Adipocyte (in vitro differentiated cells): ENCODE measurements at places on chromosomes 4 and X.
A peak's percentile ranks its signal among the peaks of the same experiment; 100 is the strongest.

GRCh38 chr4:98745366-98745765, 87.0 kb upstream of the TSPAN5 start:
- DNase-seq: peak; percentile 42

DNA sequence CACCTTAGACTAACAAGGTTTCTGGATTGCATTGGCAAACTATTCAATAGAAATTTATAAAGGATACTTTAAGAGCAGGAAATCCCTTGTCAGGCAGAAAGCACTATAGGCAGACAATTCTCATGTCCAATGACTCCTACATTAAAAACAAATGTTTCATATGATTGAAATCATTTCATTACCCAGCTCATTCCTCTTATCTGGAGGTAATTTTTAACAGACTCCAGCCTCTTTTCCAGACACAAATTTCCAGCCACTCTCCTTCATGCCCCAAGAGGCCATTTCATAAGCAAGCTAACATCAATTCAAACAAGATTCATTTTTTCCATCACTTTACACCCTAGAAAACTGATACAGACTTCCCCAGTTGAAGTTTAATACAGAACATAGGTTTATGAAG, 495.1 kb upstream of the FRG1 start:
- DNase-seq: no peak

DNA sequence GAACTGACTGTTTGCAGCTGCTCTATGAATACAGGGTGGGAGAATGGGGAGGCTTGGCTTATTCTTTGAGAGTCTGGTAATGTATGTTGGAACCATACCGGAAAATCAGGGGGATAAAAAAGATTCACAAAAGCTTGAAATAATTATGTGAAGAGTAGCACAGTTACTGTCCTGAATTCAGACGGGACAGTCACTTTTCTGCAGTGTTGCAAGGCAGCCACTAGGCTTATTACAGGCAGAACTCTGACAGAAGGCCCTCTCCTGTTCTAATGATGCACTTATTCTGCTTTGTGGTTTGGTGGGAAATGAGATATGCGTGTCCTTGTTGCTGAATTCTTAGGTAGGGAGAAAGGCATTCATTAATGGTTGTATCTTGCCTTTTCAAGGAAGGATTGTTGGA, 37.2 kb downstream of the GUCY1B1 start:
- DNase-seq: no peak

GRCh38 chrX:135185795-135186443, 14.7 kb upstream of the CT55 start:
- DNase-seq: peak; percentile 62

- no peak for DNase-seq
These were observed 1205.5 kb downstream of the ARAP2 start for GRCh38 chr4:35038845-35039244.

DNA sequence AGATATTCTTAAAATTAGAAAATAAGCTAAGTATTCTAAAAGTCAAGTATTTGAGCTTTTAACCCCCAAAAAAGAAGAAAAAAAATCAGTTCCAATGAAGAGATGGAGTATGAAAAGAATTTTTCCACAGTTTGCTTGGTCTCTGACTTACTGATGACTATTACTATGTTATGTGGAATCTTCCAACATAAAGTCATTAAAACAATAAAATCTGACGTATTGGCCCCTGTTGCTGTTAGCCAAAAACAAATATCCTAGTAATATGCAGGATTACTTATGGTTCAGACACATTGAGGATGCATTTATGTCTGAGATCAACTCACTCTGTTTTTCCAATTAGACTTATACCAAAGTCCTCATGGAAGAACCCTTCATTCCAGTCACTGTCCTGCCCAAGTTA, 517.2 kb upstream of the ADGRL3 start:
- DNase-seq: peak; percentile 55

DNA sequence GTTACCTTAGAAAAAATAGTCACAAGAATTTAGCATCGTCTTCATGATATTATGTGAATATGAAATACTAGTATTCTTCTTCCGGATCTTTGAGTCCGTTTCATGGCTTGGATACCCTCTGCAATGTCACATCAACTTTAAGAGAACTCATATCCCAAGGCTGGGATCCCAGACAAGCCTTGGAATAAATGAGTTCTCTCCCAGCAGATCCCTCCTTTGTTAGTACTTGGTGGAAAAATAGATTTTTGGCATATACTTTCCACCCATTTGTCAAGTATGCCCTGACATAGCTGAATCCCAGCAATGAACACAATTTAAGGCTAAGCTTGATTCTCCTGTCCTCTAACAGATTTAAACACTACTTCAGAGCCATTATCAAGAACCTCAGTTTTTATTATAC, 144.5 kb downstream of the PPARGC1A start:
- no peak for DNase-seq

GRCh38 chrX:136546371-136546781, 14.4 kb downstream of the VGLL1 start:
- DNase-seq: no peak

DNA sequence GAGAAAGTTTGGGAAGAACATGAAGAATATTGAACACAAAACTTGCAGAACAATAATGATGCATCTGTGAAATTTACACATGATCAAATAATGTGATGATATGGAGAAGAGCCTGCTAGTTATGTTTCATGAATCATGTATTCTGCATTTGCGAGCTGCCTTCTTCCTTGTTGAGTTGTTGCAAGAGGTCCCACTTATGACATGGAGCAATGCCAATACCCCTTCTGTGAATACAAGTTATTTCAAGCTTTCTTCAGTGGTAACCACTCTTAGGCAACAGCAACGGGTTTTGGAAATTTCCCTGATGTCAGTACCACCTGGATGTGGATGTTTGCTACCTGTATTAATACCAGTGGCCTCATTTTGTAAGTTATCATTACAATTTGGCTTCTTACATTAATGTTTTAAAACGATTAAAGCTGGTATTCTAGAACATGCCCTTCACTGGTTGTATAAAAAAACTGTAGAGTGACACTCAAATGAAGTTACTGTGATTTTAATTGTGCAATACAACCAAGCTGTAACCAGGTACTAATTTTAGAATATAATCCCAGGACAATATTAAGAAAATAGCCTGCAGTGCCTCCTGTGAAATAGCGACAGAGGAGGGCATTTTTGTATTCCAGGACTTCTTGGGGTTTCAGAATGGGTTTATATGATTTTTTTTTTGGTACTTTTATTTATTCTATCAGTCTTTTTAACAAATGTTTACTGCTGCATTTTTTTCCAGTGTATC, 25.3 kb downstream of the IQCM start:
- peak; percentile 66 for DNase-seq

DNA sequence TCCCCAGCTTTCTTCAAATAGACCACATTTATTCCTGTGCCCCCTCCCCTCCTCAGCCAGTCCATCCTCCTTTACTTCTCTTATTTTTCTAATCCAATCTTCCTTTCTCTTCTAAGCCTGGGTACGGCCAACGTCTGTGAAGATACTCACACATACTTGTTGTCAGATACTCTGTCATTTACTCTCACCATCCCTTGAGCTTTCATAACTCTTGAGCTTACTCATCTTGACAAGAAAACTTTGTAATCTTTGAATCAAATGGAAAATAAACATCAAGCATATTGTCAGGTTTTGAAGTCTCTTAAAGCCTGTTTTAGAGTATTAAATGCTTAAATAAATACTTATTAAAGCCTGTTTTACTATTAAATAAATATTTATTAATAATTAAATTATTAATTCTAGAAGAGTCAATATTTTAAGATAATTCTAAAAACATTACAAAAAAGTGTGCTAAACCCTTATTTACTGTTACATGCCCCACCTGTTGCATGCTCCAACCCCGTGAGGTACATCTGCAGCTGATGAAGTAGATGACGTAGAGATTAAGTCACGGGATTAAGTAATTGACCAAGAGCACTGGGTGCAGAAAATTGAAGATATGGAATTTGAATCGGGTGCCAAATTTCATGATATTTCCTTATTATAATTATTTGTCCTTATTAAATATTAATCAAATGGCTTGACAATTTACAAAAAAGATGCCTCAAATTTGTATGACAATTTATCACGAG, 1.5 kb upstream of the TRIML2 start:
- DNase-seq: peak; percentile 43

GRCh38 chr4:98151145-98151924, 8.1 kb upstream of the STPG2 start:
- DNase-seq: no peak

DNA sequence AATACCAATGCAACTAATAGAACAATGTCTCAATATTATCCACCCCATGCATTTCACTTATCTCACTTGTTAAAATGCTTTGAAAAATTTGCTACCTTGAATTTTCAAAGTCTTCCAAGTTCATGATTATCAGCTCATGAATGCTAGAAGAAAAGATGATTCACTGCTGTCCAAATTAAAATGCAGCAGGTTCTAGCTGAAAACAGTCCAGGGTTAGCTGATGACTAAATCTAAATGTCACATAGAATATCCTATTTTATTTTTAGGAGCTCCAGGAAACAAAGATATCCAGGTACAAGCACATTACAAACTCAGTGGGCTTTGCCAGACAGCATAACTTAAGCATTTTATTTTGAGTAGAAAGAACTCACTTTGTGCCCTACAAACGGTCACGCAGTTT, 38.0 kb upstream of the SPARCL1 start:
- no peak for DNase-seq

GRCh38 chr4:104616401-104616820, 121.7 kb upstream of the CXXC4 start:
- no peak for DNase-seq

GRCh38 chr4:139815778-139816601, 150.4 kb downstream of the MGST2 start:
- DNase-seq: peak; percentile 78

- DNase-seq: no peak
These were observed 442.9 kb downstream of the TLL1 start for GRCh38 chr4:166315721-166316467.

DNA sequence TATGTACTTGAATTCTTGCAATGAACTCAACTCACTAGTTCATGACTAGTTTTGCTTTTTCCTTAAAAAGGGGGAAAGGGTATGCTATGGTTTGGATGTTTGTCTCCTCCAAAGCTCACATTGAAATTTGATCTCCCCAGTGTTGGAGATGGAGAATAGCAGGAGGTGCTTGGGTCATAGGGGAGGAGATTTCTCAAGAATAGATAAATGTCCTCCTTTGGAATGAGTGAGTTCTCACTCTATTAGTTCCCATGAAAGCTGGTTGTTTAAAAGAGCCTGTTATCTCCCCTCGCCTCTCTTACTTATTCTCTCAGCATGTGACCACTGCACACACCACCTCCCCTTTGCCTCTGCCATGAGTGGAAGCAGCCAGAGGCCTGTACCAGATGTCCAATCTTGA, 109.4 kb upstream of the INTU start:
- DNase-seq: no peak

DNA sequence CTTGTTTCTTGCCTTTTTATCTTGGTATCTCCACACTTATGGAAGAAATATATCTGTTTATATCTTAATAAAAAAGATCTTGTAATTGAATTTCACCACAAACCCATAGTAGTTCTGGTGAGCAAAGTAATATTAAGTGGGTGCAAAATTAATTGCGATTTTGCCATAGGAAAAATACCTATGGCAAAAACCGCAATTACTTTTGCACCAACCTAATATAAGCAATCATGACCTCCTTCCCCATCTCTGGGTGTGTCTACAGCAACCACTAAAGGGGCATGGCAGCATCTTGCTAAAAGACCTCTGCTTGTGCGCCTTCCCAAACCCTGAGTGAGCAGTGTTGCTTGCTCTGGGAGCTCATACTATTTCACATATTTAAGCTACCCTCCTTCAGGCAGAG, 124.2 kb upstream of the GUCY1A1 start:
- DNase-seq: no peak

- DNase-seq: no peak
These were observed 52.4 kb downstream of the AFF2 start for GRCh38 chrX:148552775-148553174.

DNA sequence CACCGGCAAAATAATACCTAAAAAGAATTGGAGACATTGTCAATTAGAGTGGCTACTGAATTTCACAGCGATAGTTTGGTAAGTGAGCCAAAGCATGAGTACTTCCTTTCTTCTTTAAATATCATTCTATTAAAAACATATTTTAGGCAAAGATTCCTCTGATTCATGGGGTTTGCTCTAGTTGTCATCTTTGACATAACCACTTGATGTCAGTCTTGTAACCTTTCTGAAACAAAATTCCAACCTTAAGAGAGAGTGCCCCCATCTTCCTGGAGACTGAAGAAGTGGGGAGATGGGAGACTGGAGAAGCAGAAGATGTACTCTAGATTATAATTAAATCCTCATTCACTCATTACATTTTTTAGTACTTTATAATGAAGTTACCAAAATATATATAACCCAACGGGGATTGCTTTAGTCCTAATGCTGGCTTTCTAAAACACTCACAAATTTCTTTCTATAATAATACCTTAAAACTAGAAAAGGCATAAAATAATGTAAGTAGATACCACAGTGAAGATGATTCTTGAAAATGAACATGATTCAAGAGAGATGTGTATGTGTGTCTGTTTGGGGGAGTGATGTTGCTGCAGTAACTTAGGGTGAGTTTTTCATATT, 96.4 kb downstream of the EMCN start:
- peak; percentile 80 for DNase-seq
